T-helper 1 cell (primary cell): ENCODE measurements at places on chromosomes 7 and 10.

GRCh38 chr10:24784061-24784460 is 60.4 kb upstream of the ARHGAP21 start:
- DNase-seq = no peak

GRCh38 chr10:123069246-123069986 is 60.6 kb downstream of the ACADSB start:
- no peak for DNase-seq

DNA sequence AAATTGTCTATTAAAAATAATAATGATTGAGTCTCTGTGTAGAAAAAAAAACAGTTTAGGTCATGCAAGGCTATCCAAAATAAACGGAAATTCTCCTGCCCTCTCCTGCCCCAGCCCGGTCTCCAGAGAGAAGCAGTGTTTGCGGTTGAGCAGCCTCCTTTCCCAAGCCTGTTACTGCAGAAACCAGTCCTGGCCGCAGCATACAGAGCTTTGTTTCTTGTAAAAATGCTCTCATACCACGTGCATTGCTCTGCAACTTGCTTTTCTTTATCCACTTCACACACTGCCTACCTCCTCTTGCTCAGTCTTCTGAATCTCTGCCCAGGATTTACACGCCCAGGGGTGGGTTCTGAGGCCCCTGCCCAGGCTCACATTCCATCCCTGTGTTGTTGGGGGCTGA is 34.4 kb upstream of the CUL1 start:
- no peak for DNase-seq

GRCh38 chr10:73989594-73990150 is 8.2 kb upstream of the VCL start:
- no peak for DNase-seq

- no peak for DNase-seq
Observed at GRCh38 chr7:138345567-138345966, 114.5 kb upstream of the TRIM24 start.

DNA sequence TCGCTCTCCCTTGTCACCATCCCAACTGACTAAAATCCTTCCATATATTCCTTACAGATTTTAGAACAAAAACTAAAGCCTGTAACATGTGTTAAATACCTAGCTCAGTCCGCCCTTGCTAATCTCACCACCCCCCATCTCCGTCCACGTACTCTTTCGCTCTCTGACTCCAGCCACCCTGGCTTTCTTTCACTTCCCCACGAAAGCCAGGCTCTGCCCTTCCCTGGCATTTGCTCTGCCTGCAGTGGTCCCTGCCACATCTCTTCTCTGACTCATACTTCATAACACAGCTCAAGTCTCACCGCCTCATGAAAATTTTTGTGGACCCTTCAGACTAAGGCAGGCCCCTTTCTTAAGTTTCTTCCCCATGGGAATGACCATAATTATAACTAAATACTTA is 11.7 kb upstream of the GPAM start:
- no peak for DNase-seq

DNA sequence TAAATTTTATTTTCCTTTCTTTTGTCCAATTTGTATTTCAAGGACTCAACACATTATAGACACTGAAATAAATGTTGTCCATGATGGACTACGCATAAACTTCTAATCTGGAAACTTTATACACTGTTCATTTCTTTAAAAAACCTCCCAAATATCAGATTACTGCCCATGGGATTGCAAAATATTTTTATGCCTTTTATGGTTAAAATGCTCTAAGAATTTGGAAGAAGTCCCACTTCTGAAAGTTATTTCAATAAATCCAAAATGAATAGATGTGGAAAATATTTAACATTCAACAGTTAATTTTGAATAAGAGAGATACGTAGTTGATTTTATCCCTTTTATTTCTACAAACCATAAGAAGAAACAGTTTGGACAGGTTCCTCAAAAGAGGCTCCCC is 46.1 kb downstream of the CABCOCO1 start:
- DNase-seq = no peak

- DNase-seq = no peak
Observed at GRCh38 chr7:138470391-138471157, 10.5 kb downstream of the TRIM24 start.

- DNase-seq = no peak
Observed at GRCh38 chr7:101589976-101590662, 39.0 kb downstream of the MYL10 start.

DNA sequence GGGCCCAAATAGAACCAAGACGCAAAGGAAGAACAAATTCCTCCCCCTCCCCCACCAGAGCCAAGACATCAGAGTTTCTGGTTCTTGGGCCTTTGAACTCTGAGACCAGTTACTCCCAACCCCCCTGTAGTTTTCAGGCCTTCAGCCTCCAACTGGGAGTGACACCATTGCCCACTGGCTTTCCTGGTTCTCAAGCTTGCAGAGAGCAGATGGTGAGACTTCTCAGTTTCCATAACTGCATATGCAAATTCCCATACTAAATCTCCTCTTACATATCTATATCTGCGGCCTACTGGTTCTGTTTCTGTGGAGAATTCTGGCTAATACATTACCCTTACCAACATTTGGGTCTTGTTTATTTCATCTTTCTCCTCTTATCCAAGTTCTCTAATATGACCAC is 762.9 kb downstream of the GRM8 start:
- no peak for DNase-seq

DNA sequence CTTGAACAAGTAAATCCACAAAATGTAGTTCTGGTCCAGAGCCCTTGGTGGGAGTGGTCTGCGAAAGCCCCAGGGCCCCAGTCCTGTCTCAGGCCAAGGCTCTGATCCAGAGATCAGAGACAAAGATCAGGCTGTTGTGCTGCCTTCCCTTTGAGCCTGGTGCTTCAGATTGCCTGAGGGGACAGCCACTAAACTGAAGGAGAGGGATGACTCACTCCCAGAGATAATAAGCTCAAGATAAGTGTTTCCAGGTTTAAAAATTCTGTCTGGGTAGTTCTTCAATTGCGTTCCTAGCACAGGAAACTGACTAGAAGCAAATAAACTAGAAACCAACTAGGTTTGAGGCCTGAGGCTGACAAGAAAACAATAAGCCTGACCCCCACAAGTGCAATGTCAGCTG is 190.2 kb downstream of the RAMP3 start:
- no peak for DNase-seq

- no peak for DNase-seq
Observed at GRCh38 chr10:84298057-84298456, 30.3 kb upstream of the CCSER2 start.

DNA sequence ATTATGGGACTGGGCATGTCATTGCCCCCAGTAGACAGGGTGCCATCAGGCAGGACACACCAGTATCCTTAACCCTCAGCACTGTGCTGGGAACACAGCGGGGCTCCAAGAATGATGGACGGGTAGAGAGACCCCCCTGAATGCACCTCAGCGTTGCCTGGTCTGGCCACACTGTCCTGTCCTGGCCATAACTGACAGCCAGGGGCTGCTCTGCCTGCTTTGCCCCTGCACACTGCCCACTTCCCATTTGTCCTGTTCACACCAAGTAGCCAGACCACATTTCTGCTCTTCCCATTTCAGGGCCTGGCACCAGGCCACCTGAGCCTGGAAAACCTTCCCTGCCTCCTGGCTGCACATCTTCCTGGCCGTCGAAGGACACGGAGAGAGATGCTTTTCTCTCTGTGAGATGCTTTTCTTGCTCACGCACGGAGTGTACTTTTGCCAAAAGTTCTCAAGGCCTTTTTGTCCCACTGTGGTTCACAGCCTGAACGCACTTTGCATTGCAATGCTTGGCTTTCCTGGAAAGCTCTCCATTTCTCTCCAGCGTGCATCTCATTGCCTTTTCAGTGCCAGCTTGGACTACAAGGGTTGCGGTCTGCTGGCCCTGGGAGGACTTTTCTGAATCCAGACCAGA is 131.0 kb upstream of the EEPD1 start:
- DNase-seq = no peak

- DNase-seq = no peak
Observed at GRCh38 chr10:28806951-28807759, 129.8 kb downstream of the BAMBI start.

DNA sequence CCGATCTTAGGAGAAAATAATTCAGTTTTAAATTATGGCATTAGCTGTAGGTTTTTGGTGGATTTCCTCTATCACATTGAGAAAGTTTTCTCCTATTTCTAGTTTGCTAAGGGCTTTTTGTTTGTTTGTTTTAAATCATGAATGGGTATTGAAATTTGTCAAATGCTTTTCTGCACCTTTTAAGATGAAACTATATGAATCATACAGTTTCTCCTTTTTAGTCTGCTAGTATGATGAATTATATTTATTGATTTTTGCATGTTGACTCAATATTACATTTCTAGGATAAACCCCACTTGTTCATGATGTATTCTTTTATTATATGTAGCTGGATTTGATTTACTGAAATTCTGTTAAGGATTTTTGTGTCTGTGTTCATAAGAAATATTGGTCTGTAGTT is 70.3 kb upstream of the PIP4K2A start:
- DNase-seq = no peak

DNA sequence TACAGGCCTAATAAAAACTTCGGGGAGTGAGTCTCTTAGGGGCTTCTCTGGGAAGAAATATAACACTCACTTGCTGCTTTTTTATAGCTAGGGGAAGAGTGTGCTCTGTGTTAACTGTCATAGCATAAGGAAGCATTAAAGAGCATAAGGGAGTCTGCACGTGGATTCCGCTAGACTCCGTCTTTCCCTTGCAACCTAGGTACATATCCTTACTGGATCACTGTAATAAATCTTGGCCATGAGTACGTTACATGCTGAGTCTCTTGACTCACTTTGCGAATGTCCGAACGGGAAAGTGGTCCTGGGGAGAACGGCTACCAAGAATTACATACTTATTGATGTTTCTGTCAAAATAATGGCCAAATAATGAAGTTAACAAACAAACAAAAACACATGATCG is 999.1 kb upstream of the MBL2 start:
- DNase-seq = no peak

DNA sequence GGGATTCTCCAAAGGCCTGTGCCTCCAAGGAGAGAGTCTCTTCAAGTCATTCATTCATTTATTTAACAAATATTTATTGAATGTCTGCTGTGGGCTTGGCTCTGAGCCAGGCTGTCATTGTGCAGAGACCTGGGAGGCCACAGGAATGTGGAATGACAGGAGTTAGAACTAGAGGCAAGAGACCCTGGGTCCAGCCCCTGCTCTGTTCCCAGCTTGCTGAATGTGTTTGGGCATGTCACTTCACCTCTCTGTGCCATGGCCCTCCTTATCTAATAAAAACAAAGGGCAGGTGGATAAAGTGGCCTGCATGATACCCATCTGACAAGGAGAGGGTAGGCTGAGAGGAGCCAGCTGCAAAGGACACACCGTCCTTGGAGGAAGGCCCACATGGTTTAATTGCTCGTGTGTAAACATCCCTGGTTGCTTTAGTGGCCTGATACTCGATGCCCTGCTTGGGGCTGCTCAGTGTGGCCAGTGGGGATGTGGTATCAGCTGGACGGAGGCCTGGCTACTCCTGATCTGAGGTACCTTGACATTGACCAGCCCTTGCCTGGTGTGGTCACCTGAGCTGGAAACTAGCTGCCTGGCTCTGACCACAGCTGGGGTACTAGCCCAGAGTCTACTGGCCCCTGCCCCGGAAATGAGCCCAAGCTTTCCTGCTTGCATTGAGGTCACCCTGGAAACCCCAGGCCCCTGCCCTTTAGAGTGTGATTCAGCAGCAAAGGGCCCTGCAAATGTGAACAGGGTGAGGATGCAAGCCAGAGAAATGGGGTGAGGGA is 116.2 kb downstream of the CDH23 start:
- no peak for DNase-seq

DNA sequence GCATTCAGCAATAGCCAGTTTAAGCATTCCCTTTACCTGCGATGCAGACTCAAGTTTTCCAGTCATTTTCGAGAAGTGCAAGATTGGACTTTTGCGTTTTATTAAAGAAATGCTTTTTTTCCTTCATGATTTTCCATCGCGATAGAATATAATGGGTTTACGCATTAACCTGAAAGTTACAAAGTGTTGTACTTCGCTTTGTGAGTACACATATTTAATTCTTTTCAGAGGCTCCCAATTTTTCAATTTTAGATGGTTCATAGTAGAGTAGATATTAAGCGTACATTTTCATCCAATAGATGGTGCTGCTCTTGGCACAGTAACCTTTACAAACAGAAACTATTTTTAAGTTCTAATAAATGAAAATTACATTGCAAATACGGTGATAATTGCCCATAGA is 1.3 kb downstream of the PTPRZ1 start:
- no peak for DNase-seq

GRCh38 chr7:106317971-106318370 is 33.2 kb upstream of the NAMPT start:
- DNase-seq = no peak

DNA sequence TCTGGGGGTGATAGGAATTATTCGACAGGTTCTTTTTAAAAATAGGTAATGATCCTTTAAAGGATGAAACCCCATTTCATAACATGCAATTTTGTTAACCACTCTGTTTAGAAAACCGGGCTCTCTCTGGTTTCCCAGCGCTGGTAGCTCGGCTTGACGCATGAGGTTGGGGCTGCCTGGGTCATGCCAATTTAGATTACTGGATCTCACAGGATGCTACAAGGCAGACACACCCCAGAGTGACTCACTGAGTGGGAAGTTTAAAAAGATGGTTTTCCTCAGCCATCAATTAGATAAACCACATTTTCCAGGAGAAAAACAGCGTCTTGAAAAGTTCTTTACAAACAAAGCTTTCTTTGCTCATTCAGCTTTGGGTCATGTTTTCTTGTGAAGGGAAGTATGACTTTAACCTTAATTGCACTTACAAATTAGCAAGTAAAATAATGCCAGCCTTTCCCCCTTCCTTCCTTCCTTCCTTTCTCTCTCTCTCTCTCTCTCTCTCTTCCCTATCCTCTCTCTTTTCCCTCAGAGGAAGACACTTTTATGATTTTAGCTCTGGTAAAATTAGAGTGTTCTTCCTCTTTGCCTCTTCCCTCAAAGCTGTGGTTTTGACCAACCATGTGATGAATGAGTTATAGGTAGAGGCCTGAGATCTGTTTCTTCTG is 99.8 kb downstream of the EPDR1 start:
- DNase-seq = no peak

DNA sequence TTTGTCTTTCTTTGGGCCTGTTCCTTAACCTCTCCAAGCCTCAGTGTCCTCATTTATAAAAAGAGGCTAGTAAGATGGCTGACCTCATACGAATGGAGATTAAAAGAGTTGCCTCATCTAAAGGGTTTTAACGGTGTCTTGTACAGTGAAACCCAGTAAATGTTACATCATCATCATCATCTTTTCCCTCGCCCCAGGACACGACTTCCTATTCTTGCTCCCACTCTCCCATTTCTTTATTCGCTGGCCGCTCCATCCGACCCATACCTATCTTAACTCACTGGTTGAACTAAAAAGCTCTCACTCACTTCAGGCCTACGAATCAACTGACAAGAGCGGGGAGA is 554 bp downstream of the FRA10AC1 start:
- DNase-seq = no peak

DNA sequence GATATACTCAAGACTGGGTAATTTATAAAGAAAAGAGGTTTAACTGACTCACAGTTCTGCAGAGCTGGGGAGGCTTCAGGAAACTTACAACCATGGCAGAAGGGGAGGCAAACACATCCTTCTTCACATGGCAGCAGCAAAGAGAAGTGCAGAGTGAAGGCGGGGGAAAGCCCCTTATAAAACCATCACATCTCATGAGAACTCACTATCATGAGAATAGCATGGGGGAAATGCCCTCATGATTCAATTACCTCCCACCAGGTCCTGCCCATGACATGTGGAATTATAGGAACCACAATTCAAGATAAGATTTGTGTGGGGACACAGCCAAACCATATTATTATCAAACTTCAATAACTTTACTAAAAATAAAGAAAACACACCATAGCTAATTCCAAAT is 30.4 kb upstream of the JAZF1 start:
- DNase-seq = no peak

- peak; percentile 34 for DNase-seq
Observed at GRCh38 chr10:101817337-101818118, 716 bp downstream of the OGA start.
